Left kidney (tissue), 8 donors: ENCODE measurements at places on chromosomes 16 and 17. TPM values are rescaled to one million over a fixed set of nuclear protein-coding genes. Genes with fewer than 3 reads are reported as not detected.

- no peak for DNase-seq
These were observed 40.8 kb upstream of the MEAK7 start for GRCh38 chr16:84545114-84545737.

DNA sequence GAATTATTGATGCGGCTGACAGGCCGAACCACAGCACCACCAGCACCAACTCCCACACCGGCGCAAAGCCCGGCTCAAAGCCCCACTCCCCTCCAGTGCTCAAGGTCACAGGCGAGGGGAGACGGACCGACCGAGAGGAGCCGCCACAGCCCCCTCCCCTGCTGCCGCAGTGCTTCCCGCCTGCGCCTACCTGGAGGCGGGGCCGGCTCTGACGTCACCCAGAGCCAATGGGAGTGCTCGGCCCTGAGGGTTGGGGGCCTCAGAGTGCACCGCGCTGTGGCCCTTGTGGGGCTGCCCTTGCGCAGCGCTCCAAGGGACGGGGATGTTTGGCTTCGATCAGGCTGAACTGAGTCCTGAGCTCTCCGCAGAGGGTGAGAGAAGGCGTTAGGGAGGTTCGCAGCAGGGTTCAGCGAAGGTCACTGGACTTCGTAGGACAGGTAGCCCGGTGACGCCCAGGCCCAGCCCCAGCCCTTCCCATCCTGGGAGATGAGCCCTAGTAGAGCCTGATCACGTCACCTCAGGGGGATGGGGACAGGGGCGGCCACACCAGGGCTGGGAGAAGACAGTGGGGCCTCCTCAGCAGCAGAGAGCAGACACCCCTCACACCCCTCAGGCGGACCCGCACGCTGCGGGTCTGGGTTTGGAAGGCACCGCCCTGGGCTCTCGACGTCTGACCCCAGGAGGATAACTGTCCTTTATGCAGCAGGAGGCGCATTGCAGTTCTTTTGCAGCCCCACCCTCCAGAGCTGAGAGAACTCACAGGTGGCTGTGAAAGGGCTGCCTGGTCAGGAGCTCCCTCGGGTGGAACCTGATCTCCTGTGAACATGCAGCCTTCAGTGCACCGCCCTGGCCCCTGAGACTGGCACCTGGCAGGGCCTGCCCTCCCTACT is 1.5 kb downstream of the NDRG4 start:
- peak; percentile 72 for DNase-seq

GRCh38 chr16:25100511-25100910 is 11.0 kb upstream of the LCMT1 start:
- DNase-seq: no peak

SPATA33 gene
- polyA plus RNA-seq: 15.5 TPM
